Stimulated activated CD4-positive, alpha-beta T cell treated with anti-CD3 and anti-CD28 coated beads, Interleukin-4, amount 100 ng/mL, for 48 hours (primary cell): ENCODE measurements at places on chromosomes 1 and 21.
A peak's percentile ranks its signal among the peaks of the same experiment; 100 is the strongest.

DNA sequence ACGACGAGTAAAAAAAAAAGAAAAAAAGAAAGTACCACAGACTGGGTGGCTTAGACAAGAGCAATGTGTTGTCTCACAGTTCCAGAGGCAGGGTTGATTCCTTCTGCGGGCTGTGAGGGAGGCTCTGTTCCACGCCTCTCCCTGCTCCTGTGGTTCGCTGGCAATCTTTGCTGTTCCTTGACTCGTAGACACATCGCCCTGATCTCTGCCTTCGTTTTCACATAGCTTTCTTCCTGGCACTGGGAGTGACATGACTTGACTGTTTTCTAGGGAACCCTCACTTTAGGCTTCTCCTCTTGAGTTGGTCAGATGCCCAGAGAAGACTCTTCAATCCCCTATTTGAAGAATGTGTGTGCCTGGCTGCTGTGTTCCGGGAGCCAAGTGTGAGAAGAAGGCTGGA is 133.6 kb downstream of the TM2D1 start:
- no peak for DNase-seq

DNA sequence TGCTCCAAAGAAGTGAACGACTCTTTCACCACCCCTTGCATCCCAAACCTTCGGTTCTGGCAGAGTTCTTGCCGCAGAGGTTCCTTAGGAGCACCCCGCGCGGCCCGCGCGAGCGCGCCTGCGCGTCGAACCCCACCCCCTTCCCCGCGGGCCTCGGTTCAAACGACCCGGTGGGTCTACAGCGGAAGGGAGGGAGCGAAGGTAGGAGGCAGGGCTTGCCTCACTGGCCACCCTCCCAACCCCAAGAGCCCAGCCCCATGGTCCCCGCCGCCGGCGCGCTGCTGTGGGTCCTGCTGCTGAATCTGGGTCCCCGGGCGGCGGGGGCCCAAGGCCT is at the start of gene C1orf56:
Gene C1orf56 (plus strand): TSS at position 161 of the 334 bp plus-strand sequence. CDS start 97 bp downstream, at position 258.
- DNase-seq: no peak

DNA sequence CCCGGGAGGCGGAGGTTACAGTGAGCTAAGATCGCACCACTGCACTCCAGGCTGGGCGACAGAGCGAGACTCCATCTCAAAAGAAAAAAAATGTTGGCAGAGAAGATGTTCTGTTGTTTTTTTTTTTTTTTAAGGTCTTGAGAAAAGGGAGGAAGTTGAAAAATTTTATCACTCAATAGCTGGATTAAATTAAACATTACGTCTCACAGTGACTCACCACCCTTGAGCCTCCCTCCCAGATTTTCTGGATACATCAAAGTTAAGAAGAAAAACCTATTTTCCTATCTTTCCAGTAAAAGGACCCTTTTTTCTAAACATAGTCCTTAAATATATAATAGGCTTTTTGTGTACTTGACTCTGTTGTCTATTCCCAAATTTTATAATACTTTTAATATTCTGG is 35.5 kb downstream of the IFNAR1 start:
- no peak for DNase-seq

DNA sequence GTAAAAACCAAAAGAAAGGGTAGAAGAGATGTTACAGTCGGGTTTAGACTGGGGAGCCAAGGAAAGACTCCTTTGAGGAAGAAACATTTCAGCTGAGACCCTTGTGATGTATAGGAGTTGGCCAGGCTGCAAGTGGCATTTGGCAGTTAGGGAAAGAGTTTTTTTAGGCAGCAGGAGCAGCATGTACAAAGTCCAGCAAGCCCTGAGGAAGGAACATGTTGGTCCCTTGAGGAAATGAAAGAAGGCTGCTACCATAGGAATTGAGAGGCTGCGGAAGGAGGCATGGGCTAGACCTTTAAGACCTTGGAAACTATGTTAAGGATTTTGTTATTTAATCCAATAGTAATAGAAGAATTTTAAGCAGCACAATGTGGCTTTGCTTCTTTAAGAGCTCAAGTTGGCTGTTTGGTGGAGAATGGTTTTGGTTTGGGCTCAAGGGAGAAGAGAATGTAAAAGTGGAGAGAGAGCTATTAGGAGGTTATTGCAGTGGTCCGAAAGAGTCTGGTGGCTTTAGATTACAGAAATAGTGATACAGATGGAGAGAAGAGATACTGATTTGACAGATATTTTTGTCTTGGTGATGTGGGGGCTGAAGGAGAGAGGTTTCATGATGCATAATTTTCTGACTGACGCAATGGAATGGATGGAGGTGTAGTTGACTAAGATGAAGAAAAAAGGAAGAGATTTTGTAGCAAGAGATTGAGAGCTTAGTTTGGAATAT is 26.6 kb downstream of the SMAP2 start:
- no peak for DNase-seq

DNA sequence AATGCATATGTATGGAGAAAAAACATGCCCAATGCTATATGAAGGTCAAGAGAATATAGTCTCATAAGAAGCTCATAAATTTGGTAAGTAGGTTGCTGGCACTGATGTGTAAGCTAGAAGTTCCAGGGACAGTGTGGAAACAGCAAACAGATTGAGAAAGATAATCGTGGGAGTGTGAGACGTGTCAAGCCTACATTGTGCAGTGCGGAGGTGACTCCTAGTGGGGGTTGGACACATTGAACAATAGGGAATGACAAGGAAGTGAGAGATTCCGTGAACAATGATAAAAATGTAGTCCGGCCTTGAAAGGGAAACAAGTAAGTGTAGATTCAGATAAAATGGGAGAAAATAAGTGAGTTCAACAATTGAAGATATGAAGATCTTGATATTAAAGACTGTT is 788.4 kb upstream of the PRMT6 start:
- no peak for DNase-seq

- DNase-seq: no peak
These were observed 105.6 kb upstream of the GCLM start for GRCh38 chr1:94014635-94015488.

DNA sequence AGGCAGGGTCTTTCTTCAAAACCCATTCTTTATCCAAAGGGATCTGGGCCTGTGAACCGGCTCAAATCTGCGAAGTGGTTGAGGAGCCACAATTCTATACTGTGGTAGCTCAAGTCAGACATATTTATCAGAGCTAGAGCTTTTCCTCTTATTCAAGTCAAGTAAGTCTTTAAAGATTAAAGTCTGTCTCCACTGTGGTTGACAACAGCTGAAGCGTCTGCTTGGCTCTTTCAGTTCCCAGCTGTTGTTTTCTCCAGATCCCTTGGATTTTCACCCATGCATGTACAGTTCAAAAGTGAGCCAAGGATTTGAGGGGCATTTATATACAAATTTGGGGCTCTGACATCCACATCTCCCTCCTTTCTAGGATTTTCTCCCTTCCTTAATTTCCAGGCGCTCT is 66.9 kb downstream of the C1orf185 start:
- DNase-seq: no peak

DNA sequence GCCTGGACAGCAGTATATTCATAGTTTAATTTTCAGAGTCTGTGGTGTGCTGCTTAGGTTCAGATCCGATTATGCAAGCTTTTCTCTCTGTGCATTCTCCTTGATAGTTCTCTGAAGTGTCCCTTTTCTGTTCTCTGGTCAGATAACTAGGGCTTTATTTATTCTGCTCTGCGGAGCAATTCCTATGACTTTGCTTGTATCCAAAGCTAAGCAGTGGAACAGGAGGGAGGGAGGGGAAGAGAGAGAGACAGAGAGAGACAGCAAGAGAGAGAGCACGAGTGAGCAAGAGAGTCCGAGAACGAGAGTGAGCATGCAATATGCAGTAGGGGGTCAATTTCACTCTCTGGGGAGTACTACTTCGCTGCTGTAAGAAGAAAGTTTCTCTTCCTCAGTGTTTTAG is 113.3 kb downstream of the XPR1 start:
- no peak for DNase-seq

- DNase-seq: no peak
These were observed 16.3 kb downstream of the PDZK1 start for GRCh38 chr1:145690587-145691558.

- DNase-seq: no peak
These were observed 73.1 kb upstream of the LPGAT1 start for GRCh38 chr1:211903490-211904245.

- DNase-seq: no peak
These were observed 16.5 kb upstream of the CFHR5 start for GRCh38 chr1:196960854-196961253.

DNA sequence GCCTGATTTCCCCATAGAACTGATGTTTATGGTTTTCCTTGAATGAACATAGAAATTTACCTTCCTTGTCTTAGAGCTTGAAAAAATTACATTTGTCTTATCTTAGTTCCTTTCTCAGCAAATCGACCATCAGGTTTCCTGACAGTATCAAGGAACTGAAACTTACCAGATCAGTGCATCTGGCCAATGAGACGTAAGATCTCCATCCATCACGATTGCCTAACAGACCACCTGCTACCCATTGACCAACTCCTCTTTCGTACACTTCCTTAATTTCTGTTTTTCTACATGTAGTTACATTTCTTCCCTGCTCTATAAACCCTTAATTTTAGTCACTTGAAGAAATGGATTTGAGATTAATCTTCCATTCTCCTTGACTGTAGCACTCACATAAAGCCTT is 57.4 kb upstream of the TMPRSS15 start:
- no peak for DNase-seq

DNA sequence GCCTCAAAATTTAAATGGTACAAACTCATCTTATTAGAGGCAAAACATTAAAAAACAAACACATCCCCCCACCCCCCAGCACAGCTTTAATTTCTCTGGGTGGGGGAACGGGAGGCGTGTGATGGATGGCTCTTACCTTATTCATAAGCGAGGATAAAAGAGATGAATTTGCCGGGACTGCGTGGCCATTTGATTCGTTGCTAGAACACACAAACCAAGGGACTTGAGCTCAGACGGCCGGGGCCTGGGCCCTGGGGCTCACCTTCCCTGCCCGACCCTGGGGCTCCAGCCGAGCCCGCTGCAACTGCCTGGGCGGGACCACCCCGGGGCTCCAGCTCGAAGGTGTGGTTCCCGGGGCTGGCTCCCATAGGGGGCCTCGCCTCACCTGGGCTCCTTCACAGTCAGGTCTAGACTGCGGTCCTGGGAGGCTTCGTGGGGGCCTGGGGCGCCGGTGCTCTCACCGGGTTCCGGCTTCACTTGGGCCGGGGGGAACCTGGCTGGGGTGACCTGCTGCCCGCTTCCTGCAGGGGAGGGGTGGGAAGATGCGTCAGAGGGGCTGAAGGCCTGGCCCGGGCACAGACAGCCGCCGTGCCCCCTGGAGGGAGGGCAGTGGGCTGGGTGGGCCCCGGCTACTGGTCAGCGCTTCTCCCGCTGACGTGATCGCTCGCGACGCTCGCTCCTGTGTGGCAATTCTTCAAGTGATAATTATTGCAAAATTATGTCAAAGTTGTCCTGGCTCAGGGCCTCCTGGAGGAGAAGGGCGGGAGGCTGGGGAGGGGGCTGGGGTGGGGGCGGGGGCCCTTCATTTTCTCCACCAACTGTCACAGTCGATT is 145.7 kb downstream of the CASZ1 start:
- DNase-seq: no peak

DNA sequence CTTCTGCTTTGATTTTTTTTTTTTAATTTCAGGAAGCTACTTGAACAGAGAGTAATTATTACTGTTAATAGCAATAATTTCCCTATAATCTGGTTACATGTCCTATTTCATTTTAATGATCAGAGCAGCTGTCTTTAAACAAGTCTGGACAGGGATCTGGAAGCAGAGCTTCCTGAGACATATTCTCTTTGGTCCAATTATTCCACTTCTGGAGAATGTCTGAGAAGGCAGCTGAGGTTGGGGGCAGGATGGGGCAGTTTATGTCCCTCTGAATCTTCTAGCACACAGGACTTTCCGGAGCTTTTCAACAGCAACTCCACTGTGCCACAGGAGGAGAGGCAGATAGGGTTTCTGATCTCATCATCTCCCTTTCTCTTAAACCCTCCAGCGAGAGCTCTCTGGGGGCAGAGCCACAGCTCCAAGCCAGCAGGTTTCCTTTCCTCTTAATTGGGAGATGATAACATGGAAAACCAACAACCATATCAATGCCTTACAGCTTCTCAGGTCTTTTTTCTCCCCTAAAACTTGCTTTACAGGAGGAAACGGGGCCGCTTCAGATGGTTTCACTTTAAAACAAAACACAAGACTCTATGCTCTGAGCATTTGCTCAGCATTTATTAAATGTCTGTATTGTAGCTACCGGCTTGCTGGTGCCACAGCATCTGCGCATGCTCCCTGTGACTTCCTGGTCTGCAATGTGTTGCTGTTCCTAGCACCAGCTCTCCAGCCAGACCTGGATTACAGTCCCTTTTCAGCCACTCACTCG is 425.7 kb upstream of the USP24 start:
- DNase-seq: peak; percentile 3

- peak; percentile 45 for DNase-seq
These were observed 6.5 kb upstream of the ATP1A2 start for GRCh38 chr1:160108888-160109662.

- DNase-seq: no peak
These were observed 18.0 kb upstream of the COX20 start for GRCh38 chr1:244817415-244817894.

GRCh38 chr21:38999161-38999560 is 184.1 kb downstream of the PSMG1 start:
- no peak for DNase-seq

GRCh38 chr1:150280138-150280707 is 2.1 kb upstream of the CIART start:
- DNase-seq: no peak

GRCh38 chr1:23194119-23194984 is 22.9 kb downstream of the HTR1D start:
- DNase-seq: no peak

- DNase-seq: no peak
These were observed 50.9 kb upstream of the AJAP1 start for GRCh38 chr1:4603295-4604110.

DNA sequence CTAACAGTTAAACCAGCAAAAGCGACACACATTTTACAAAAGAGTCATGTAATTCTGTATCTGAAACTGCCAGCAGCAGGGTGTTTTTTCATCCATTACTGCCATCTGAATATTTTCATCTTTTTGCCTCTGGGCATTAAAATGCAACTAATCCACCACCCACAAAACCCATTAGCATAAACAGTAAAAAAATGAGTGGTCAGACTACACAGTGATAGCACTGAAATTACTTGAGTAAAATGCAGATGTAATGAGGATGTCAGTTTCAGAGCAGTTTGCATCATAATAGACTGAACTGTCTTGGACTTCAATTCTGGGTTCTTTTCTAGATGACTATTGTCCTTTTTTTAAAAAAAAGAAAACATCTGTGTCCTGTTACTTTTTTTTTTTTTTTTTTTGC is 132.3 kb downstream of the GABPA start:
- DNase-seq: no peak

- no peak for DNase-seq
These were observed 8.5 kb downstream of the AKT3 start for GRCh38 chr1:243841507-243841906.

- no peak for DNase-seq
These were observed 33.1 kb downstream of the PGBD5 start for GRCh38 chr1:230392920-230393521.

- DNase-seq: no peak
These were observed 8.8 kb upstream of the ID3 start for GRCh38 chr1:23567996-23568607.

- no peak for DNase-seq
These were observed 3.1 kb downstream of the PTAFR start for GRCh38 chr1:28173151-28173979.

GRCh38 chr1:111758373-111758772 is 2.7 kb downstream of the DDX20 start:
- no peak for DNase-seq
